Suppressor macrophage treated with lipopolysaccharide for 1 hour (primary cell): ENCODE measurements at places on chromosomes 11 and 22.
A peak's percentile ranks its signal among the peaks of the same experiment; 100 is the strongest.

DNA sequence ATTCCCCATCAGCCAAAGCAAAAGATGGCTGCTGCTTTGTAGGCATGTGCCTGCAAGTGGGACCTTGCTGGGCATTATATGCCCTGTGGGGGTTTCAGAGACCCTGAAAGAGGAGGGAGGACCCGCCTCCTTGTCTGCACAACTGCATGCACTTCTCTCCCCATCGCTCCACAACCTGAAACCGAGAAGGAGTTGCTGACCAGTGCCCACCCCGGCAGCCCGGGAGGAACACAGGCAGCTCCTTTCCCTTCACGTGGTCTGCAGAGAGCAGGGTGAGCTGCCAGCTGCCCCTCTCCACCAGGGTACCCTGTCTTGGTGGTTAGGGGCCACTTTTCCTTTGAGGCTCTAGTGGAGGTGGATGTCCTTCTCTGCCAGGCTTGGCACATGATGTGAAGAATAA, 1.4 kb upstream of the TMEM132A start:
- no peak for DNase-seq

GRCh38 chr11:65781152-65781961, 581 bp upstream of the AP5B1 start:
- peak; percentile 51 for DNase-seq

DNA sequence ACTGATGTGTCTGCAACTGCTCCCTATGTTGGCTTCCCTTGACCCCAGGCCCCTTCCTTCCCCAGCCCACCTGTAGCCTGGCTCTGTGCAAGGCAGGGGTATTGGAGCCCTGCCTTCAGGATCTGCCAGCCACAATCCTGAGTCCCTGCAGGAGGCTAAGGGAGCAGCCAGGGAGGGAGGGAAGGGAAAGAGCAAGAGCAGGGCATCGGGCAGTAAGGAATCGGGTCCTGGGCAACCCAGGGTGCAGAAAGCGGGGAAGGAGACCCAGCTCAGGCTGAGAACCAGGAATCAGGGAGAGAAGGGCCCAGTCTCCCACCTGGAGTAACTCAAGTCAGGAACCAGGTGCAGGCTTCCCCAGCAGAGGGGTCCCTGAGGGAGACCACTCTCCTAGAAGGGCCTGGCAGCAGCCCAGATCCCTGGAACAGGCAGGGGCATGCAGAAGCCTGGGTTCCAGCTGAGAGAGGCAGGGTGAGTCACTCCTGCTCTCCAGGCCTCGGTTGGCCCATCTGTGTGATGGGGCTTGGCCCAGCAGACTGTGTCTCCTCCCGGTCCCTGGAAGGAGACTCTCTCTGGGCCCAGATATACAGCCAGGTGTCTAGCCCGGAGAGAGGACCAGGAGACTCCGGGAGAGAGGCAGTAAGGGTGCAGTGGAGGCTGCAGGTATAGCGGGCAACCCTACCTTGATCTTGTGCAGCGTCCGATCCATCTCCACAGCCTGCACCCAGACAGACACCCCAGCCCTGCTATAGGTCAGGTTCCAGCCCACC, 13.4 kb downstream of the STARD10 start:
- DNase-seq = no peak

DNA sequence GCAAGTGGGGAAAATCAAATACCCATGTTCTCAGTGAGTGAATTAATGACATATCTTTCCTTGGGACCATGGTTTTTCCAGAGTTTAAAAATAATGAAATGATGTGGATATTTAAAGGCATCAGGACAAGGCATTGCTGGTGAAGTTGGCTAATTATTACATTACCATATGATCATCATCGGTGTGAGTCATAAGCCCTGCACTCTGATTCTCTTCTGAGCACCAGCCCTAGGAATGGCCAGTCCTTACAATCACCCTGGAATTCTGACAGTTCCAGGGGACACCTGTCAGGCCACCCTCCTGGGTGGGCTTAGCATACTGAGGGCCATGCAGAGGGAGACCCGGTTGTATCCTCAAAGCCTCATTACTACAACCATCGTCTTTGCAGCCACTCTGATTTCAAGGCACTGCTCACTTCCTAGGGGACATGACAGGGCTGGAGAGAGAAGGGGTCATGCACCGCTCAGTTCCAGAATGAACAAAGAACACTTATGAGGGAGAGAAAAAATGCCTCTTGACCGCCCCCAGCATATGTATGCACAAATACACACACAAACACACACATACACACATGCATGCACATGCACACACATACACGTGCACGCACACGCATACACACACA, 365.0 kb downstream of the MIAT start:
- DNase-seq = no peak

GRCh38 chr11:38315151-38315550, 1717.1 kb upstream of the RAG2 start:
- no peak for DNase-seq

DNA sequence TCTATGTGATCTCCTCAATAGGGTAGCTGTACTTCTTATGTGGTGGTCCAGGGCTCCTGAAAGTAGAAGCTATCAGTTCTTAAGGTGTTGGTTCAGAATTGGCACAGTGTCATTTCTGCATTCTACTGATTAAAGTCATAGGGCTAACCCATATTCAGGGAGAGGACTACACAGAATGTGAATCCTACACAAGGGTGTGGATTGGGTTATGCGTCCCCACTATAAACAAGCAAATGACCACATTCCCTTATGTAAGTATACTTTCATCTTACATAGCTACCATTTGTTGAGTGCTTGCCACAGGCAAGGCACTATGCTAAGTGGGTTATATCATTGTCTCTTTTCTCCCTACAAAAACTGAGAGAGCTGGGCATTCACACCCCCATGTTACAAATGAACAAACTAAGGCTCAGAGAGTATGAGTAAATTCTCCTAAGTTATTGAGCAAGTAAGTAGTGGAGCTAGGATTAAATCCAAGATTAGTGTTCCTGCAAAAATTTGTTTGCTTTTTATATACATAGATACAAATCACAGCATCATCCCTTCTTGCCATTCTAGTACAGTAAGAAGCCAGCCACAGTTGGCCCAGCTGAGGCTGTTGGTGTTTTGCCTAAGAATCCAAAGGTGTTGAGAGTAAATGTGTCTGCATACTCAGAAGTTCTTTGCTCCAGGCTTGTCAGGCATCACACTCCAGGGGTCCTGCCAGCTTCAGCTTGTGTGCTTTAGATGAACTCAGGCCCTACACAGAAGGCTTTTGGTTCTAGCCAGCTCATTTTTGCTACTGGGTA, 157.8 kb downstream of the KIF18A start:
- DNase-seq = no peak

GRCh38 chr11:44791316-44791925, 64.7 kb downstream of the TSPAN18 start:
- no peak for DNase-seq

DNA sequence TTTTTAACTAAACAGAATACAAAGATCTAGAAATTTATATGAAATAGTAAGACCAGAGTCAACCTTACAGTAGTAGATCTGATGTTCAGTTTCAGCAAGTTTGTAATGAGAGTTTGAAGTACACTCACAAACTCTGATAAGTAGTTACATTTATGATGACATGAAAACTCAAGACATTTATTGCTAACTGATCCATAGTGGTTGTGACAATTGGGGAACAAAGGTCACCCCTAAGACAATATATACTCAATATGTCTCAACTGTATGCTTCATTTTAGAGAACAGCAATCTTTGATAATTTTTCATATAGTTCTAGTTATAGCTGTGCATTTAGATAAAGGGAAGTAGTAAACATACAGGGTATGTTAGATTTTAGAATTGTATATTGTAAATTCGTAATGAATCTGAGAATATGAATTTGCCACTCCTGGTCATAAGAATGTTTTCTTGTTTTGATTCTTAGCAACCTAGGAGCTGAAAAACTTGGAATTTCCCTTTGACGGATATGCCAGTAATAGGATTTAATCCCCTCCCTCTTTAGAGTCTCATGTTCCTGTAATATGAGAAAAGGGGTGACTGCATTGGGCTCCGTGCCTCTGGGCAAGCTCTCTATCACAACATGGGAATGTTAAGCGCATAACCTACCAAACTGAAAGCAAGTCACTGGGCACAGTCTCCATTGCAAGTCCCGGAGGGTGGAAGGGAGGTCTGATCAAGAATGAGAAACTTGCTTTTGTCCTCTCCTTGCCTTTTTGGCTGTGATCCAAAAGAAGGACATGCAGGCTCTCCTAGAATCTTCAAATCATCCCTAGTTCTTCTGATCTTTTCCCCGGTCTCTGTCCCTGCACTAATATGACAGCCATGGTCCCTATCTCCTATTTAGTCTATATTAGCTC, 11.4 kb downstream of the OR10D3 start:
- DNase-seq = no peak

- no peak for DNase-seq
Observed at GRCh38 chr22:37775785-37776638, 31.7 kb upstream of the GCAT start.

- peak; percentile 35 for DNase-seq
Observed at GRCh38 chr22:20155330-20156041, 4.6 kb upstream of the CCDC188 start.

- no peak for DNase-seq
Observed at GRCh38 chr22:27309697-27310096, 491.9 kb downstream of the MN1 start.

DNA sequence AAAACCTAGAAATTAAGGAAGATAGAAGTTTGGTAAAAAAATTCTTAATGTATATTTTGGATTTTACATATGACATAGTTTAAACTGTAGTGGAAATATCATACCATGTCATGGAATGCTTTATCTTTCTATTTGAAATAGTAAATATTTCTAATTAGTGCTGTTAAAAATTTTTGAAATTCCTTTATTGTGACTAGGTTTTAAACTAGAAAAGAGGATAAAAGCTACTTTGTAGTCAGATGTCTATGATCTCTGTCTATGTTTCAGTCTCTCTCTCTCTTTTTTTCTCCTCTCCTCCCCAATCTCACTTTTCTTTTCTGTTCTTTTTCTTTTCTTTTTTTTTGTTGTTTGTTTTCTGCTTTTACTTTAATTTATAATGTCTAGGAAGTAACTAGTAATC, 226.2 kb downstream of the TMEM135 start:
- no peak for DNase-seq

GRCh38 chr11:111413849-111414248, 34.8 kb upstream of the POU2AF1 start:
- no peak for DNase-seq

GRCh38 chr11:107787733-107788132, 70.9 kb downstream of the SLC35F2 start:
- DNase-seq = no peak

GRCh38 chr11:67099831-67100324, 19.2 kb upstream of the KDM2A start:
- DNase-seq = no peak

DNA sequence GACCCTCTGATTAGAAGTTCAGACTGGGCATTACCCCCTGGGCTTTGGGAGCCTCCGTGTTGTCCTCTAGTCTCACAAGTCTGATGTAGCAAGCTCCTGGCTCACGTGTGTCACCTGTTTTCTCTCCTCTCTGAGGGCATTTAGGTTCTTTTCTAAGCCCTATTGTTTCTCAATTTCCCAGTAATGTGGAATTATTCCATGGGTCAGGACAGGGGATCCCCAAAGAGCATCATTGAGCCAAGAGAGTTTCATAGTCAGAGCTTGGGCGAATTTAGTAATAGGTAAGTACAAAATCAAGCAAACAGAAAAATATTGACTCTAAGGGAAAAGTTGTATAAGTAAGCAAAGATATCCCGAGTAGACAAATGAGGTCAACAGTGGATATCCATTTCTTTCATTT, 57.3 kb downstream of the PPP6R2 start:
- DNase-seq = peak; percentile 87

DNA sequence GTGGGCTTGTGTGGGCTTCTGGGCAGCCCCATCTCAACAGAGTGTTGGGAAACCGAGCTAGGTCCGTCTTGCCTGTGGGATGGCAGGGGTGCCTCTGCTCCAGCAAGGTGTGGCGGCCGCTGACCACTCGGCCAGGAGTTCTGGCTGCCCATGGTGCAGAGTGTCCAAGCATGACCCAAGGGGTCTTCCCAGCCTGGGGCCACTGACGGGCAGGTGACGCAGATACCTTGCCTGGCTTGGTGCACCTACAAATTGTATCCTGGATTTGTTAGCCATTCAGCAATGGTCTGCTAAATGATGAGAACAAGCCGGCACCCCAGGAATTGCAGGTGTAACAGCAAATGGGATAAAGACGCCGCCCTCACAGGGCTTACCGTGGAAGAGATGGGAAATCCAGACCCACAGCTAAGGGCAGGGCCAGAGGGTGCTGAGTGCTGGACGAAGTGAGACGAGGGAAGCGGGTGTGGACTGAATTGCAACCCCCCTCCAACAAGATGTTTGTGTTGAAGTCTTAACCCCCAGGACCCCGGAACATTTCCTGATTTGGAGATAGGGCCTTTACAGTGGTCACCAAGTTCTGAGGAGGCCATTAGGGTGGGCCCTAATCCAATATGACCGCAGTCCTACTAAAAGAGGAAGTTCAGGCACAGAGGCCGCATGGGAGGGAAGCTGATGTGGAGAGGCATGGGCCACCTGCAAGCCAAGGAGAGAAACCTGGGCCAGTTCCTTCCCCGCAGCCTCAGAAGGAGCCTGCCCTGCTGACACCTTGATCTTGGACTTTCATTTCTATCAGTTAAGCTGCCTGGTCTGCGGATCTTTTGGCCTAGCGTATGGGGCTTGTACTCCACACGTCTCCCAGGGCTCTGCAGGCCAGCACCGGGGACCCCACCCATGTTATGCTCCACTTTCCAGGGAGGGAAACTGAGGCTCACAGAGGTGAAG, 45.2 kb upstream of the LINC01488 start:
- DNase-seq = no peak

DNA sequence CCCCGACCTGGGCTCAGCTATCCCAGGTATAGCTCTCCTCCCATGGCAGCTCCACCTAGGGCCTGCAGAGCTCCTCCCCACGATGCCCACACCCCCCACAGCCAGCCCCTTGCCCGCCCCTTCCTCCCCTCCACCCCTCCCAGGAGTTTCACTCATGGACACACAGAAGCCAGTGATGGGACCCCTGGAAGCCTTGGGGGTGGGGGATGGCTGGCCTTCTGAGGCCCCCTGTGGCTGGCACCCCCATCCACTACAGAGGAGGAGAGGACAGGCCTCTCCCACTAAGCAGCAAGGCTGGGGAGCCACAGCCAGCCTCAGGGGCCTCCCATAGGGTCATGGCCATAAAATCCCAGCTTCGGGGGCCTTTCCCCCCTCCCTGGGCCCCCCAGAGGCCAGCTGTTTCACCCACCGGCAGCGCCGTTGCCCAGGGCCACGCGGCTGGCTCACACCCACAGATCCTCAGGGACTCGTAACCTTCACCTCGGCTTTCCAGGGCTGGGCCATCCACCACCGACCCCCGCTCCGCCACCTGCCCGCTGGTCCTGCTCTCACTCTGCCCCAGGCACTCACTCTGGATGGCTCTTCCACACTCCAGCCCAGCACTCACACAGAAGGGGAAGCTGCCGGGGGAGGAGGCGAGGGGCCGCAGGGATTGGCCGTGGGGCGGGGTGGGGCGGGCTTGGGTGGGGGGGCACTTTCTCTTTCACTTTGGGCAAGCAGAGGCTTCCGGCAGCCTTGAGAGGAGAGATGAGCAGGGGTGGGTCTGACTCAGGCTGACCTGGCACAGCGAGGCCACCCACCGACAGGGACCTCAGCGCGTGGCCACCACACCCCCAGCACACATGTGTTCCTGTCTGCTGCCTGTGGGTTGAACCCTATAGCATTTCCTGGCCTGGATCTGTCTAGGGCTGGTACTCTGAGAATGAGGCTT, 2.2 kb downstream of the SLC25A22 start:
- DNase-seq = peak; percentile 92

- DNase-seq = no peak
Observed at GRCh38 chr11:128048121-128048520, 539.2 kb downstream of the ETS1 start.
